CD4-positive, alpha-beta T cell treated with Interleukin-12 subunit alpha and Interleukin-12 subunit beta, for 1 hour (primary cell): ENCODE measurements at places on chromosomes 6 and 20.

GRCh38 chr20:23131766-23132165 lies 45.6 kb upstream of the CD93 start:
- DNase-seq = no peak

DNA sequence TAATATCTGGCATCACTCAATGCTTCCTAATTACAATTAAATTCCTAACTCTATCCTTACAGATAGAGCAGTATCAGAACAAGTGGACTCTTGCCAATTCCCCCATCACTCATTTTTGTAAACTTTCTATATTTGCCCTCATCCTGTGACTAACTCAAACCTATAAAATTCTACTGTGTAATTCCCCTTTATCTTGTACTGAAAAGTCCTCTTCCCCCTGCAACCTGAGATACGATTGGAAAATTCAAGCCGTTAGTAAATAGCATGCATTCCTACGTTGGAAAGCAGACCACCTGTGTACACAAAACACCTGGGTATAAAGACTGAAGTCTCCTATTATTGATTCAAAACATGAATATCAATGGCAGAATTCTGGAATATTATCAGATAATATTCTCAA lies 70.4 kb upstream of the KCNQ5 start:
- DNase-seq = no peak

GRCh38 chr6:118171852-118172251 lies 264.8 kb downstream of the SLC35F1 start:
- no peak for DNase-seq

DNA sequence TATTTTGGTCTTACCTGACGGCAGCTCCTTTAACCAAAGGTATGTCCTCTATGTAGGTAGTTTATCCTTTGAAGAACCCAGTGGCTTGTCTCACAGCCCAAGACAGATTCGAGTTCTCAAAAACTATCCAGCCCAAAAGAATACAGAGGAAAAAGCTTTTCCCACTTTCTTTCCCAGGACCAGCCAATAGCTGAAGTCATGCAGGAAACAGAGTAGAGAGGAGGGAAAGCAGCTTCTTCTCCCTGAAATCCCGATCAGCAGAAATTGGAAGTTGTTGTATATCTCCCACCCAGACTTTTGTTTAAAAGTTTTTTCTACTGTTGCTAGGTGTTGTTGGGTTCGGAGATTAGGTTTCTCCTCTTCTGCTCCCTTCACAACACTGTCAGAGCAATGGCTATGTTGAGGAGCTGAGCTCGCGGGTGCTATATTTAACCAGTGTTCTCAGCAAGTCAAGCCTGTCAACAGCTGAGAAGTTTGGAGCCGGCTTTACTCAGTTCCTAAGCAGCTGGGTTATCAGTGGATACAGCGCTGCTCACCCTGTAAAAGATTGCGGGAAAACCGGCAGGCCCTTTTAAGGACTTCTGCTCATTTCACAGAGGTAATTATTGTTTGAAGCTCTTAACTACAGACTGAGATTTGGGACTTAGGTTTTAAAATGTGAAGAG lies at the start of gene FILIP1:
Gene FILIP1 (minus strand): TSS at position 401 of the 665 bp plus-strand sequence. CDS start 78,828 bp downstream, outside the sequence.
- DNase-seq = no peak

DNA sequence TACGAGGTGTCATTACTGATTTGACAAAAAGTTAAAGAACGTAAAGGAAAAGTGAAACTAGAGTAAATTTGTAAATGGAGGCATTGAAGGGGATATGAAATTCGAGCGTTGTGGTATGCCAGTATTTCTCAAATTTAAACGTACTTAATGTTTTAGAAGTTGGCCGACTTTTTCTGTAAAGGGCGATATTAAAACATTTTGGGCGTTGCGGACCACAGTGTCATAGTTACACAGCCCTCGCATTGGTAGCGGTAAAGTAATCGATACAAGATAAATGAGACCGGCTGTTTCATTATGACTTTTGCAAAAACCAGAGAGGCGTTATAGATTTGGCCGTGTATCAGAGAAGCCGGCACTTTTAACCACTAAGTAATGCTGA lies 39.6 kb downstream of the OR2B2 start:
- DNase-seq = no peak

- DNase-seq = peak; percentile 19
Measured at GRCh38 chr6:157019733-157020132, 242.6 kb downstream of the ARID1B start.
